ENCODE measurements at places on chromosomes 11 and 22. TPM values are rescaled to one million over a fixed set of nuclear protein-coding genes. Genes with fewer than 3 reads are reported as not detected.
A peak's percentile ranks its signal among the peaks of the same experiment; 100 is the strongest.

DNA sequence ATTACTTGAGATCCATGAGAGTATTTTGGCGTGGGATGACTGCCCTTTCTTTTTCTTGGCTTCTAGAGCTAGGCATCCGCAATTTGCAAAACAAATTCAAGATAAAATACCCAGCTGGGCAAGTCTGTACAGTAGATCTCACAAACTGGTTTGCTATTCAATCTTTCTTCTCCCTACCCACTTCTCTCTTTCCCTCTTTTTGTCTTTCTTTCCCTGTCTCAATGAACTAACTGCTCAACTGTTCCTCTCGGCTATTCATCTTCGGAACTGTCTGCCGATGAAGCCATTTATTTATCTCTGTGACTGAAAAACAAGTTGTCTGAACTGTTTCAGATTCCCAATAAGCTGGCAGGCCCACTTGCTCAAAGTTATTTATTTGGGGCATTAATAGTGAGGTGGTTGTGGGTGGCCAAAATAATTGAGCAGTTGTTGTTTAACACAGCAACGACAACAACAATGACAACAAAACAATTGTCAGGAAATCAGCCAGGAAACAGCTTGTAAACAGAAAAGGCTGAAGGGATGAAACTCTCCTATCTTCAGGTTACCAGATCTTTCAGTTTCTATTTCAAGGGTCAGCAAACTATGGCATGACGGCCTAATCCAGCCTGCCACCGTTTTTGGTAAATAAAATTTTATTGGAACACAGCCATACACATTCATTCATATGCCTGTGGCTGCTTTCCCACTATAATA lies 76.0 kb upstream of the MTMR2 start:
- no peak for DNase-seq

DNA sequence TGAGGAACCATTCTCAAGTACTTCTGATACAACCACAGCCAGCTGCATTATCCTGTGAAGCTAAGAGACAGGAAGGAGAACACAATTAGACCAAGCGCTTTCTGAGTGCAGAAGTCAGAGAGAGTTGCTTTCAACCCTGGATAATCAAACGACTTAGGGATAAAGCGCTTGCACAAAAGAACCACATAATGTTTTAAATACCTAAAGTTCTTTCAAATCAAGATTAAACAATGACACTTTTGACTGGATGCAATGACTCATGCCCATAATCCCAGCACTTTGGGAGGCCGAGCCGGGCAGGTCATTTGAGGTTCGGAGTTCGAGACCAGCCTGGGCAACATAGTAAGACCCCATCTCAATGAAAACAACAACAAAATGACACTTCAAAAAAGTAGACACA lies 145.1 kb downstream of the SWAP70 start:
- no peak for DNase-seq

DNA sequence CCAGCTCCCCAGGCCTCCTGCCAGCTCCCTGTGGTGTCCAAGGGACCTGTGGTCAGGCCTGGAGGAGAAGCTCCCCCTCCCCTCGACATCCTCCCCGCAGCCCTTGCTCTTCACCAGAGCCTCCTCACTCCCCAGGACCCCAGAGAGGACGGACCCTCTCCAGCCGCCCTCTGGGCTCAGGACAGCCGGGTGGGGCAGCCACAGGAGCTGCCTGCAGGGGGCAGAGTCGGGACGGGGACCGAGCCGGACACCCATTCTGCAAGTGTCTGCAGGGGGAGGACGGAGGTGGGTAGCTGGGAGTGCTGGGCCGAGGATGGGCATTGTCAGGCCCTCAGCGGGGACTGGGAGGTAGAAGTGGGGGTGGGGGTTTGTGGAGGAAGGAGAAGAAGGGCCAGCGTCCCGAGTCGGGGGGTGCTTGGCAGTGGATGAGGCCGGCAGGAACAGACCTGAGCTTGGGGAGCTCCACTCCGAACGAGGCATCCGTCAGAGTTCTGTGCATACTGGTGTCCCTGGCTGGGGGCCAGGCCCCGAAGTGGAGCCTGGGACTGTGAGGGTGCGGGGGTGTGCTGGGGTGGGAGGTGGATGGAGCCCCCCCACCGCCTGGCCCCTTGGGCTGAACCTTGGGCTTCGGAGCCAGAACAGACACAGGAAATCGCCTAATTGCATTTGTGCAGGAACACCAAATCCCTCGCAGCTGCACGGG lies 15.2 kb downstream of the PRR33 start:
- DNase-seq, result peak; percentile 28

The MAPK8IP2 gene
- total RNA-seq, result 2.8 TPM

The SCN2B gene
- 2.3 TPM for total RNA-seq

The C11orf91 gene
- 0.65 TPM for total RNA-seq
